SHP77 treated with DMSO at 0.1 percent for 48 hours (cell line): ENCODE measurements at places on chromosomes 1 and 21.

DNA sequence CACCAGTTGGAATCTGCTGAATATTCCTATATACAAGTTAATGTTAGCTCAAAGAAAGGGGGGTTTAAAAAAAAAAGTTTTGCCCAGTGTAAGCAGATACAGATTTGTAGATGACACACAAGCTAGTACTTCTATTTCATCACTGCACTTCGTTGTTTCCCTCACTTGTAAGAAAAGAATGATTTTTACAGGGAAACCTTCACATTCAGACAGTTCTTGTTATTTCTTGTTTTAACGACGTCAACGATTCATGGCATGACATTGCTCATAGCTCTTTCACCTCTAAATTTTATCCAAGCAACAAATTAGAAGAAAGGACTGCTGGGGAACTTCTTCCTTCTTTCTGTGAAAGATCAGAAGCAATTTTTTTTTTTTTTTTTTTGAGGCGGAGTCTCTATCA is 25.7 kb upstream of the C1orf105 start:
- no peak for DNase-seq

DNA sequence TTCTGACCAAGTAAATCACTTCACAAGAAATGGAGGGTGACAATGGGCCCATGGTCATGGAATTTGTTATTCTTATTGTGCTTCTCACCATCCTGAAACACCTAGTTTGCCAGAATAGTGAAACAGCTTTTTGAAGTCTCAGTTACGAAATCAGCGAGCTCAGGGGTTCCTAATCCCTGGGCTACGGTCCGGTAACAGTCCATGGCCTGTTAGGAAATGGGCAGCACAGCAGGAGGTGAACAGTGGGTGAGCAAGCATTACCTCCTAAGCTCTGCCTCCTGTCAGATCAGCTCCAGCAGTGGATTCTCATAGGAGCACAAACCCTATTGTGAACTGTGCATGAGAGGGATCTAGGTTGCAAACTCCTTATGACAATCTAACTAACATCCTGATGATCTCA is 1356.3 kb downstream of the KCNT2 start:
- DNase-seq = no peak

DNA sequence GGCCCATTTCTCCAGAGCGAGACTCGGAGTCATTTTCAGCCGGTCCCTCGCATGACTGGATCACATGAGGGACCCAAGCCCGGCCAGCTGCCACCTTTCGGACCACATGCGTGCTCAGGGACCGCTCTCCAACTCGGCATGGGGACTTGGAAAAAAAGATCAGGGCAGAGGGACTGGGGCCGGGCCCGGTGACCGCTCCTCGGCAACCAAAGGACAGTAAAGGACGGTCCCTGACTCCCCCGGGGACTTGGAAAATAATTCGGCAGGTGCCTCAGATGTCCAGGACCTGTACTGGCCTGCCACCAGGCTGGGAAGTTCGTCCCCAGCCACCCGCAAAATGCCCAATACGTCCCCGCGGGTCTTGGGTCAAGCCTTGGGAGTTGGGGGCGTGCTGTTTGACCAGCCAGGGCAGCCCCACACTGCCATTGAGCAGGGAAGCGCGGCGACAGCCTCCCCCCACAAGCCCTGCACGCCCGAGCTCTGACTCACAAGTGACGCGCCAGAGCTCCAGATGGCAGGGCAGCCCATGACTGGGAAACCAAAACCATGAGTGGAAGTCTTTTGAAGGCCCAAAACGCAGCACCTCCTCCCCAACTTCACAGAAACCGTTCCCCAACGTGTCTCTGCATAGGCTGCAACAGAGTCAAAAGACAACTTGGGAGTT is 134.5 kb downstream of the LIPI start:
- DNase-seq = no peak

DNA sequence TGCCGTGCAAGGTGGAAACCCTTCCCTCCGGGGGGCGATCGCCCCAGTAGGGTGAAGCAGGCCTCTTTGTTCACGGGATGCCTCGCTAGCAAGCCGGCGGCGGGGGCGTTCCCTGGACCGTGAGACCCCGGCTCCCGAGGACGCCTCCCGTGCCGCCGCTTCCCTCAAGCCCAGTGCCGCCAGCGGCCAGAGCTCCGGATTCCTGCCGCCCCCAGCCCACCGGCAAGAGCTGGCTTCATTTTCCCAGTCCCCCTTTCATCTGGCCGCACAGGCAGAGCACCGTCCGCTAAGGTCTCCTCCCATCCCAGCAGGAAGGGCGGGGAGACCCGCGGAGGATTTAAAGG is 16.3 kb downstream of the IER5 start:
- DNase-seq = no peak

GRCh38 chr1:2067981-2068380 is 17.8 kb downstream of the PRKCZ start:
- DNase-seq = no peak

DNA sequence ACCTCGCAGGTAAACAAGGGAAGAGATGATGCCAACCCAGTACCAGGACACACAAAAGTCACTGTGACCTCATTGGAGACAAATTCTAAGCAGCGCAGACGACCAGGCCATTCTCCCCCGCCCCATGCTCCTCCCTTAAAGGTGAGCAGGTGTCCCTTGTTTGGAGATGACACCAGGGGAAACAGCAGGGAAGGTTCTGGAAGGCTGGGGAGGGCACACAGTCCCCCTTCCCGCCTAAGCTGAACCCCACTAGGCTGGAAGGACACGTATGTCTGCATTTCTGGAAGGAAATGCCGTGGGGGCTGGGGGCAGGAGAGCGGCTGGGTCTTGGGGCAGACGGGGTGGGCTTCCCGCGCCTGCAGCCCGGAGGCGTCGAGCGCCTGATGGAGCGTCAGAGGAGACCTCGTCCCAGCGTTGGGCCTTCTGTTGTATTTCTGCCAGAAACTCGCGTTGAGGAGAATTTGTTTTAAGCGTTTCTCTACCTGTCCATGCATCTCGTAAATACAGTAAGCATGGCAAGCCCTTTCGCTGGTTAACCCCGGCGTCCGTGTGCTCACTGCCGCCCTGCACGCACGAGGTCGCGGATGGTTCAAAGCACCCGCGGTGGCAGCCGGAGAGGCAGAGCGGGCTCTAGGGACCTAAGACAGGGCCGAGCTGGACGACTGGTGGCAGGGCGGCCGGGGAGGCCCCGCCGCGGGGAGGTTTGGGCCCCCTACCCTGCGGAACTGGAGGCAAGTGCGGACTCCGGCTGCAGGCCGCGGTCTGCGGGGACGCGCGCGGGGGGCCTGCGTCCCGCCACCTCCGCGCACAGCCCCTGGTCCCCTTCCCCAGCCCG is 1.2 kb upstream of the LHX4 start:
- DNase-seq = no peak

DNA sequence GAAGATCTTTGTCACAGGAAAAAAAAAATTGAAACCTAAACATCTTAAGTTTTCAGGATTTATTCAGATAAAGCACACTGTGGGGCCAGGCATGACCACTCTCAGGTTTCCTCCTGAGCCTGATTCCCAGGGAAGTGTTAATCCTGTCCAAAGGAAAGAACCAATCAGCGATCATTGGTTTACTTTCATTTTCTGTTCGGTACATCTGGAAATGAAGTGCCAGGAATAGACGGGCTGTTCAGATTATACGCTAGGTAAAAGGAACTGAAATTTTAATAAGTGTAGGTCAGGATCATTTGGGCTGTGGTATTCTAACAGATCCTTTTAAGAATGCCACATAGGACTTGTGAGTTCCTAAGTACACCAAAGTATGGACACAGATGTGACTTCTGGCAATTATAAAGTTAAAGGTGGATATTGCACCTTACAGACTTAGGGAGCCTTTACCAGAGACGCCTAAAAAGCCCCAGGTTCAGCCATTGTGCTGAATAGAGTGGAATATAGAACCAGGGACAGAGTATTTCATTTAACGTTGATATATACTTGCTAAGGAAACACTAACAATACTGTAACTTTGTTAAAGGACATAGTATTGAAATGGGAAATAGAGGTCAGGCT is 9.3 kb upstream of the CACYBP start:
- DNase-seq = peak; percentile 42

GRCh38 chr1:183821309-183821888 is 16.5 kb downstream of the RGL1 start:
- no peak for DNase-seq

- no peak for DNase-seq
Measured at GRCh38 chr1:234302354-234302962, 70.8 kb upstream of the COA6 start.

GRCh38 chr1:39529901-39530535 is 38.6 kb downstream of the BMP8A start:
- no peak for DNase-seq
